ENCODE measurements at places on chromosomes 6 and 20.

GRCh38 chr20:43767686-43768474 is 41.1 kb upstream of the GTSF1L start:
- no peak for DNase-seq

GRCh38 chr6:111456208-111456607 is 26.8 kb downstream of the REV3L start:
- no peak for DNase-seq

DNA sequence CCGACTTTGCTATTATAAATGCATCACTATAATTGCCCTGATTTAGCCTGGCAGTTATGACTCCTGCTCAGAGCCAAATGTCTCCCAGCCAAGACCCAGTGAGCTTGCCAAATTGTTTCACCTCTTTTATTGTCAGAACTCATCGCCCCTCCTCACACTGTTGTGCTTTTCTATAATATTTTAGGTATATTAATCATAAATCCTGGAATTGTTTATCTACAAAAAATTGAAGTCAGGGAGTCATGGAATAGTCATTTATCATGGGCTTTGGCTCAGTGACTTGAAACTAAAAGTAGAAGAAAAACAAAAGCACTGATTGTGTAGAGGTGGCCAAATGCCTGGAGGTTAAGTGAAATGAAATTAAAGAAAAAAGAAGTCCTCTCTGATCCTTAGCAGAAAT is 85.6 kb downstream of the PFDN4 start:
- DNase-seq = no peak

DNA sequence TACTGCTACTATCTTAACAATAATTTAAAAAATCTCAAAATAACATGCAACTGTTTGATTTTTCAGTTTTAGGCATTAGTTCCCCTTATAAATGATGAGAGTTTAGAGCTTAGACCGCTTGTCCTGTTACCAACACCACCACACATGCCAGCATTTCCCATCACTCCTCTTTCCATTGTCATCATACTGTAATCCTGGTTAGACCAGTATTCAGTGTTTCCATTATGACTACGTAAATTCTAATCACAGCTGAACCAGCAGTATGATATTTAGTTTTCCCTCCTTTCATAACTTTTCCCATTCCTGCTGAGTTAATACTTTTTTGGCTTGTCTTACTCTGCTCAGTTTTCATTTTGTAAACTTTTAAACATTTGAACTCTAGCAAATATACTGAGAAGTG is 12.2 kb upstream of the TBC1D20 start:
- DNase-seq = no peak

DNA sequence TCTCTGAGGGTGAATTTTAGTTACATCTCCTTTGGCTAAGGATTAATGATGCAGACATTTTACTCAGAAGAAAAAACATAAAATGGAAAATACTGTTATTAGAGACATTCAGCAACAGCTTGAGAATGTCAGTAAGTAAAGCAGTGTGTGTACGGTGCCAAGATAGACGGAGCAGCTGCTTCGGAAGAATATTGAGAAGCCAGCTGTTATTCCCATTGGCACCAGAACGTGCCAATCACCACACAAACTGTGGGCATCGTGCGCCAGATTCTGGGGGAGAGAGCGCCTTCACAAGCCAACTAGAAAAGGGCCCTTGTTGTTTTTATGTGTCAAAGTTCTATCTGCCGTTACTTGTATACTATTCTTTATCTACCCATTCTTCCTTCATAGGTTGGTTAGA is 163.4 kb downstream of the MTFR2 start:
- DNase-seq = no peak

Measured in activated CD4-positive, alpha-beta T cell treated with anti-CD3 and anti-CD28 coated beads, Interleukin-2, Interleukin-6, amounts not matched to agents 100 ng/mL and 50 ng/mL, durations not matched to agents 16 hours and 8 hours (primary cell).